MCF 10A (cell line): ENCODE measurements at places on chromosomes 7 and 10. TPM values are rescaled to one million over a fixed set of nuclear protein-coding genes. Genes with fewer than 3 reads are reported as not detected.

The ZNF365 gene
- total RNA-seq, result 1.3 and 2.9 TPM in 2 replicates

The SPDYE11 gene
- total RNA-seq, result not detected in 2 replicates

DNA sequence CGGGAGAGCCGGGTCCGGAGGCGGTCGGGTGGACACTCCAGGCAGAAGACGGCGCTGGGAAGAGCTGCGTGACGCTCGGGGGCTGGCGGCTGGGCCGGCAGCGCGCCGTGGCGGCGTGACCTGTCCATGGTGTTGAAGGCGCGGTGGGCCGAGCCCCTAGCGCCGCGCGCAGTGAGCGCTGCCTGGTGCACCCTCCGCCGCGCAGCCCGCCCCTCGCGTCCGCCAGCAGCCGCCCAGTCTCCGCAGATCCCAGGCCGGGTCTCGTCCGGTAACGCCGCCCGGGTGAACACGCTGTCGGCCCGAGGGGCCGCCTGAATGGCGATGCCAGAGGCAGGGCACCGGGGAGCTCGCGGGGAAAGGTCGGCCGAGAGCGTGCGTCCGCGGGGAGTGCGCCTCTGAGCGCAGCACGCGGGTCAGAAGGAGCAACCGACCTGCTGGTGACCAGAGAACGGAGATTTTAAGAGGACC, 657 bp upstream of the TMEM178B start:
- no peak overlapping the region for H3K27ac ChIP-seq
- peak overlapping the region; percentile 73 for H3K4me3 ChIP-seq
- H3K4me1 ChIP-seq, result no peaks in the 10 kb centered on the region
- no peaks in the 10 kb centered on the region for H3K36me3 ChIP-seq
- peaks cover 45% of the 10 kb centered on the region for H3K27me3 ChIP-seq

DNA sequence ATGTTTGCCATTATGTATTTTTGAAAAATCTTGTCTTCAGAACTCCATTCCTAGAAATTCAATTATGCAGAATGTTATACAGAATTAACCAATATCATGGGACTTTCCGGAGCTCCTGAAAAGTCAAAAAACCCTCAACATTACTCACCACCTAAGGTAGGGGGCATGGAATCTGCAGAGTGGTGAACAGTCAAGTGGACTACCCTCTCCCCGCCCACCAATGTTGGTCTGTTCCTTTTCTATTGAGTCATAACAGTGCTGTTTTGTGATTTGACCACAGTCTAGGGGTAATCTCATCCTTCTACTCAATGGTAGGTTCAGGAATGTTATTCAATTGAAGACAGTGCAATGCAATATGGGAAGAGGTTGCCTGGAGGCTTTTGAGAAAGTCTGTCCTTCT, 130.5 kb upstream of the HABP2 start:
- H3K4me3 ChIP-seq, result no peak overlapping the region
- no peak overlapping the region for H3K27ac ChIP-seq
- no peak for DNase-seq
- peaks cover 6% of the 10 kb centered on the region for H3K36me3 ChIP-seq
- no peaks in the 10 kb centered on the region for H3K4me1 ChIP-seq

DNA sequence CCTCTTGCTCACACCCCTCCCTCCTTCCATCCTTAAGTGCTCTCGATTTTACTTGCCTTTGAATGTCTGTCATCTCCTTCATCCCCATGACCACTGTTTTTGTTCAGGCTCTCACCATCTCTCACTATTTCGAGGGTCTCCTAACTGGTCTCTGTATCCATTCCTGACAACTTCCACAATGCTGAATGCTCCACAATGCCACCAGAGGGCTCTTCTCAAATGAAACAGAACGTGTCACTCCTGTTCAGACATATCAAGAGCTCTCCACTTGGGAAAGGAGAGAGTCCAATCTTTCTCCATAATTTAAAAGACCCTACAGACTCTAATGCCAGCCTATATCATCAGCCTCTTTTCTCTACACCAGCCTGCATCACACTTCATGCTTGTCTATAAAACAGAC, 9.0 kb upstream of the SLC13A1 start:
- H3K27me3 ChIP-seq, result no peaks in the 10 kb centered on the region
- no peak overlapping the region for H3K4me3 ChIP-seq
- peaks cover 6% of the 10 kb centered on the region for H3K4me1 ChIP-seq
- peak; percentile 39 for DNase-seq
- H3K36me3 ChIP-seq, result no peaks in the 10 kb centered on the region
- no peak overlapping the region for H3K27ac ChIP-seq

DNA sequence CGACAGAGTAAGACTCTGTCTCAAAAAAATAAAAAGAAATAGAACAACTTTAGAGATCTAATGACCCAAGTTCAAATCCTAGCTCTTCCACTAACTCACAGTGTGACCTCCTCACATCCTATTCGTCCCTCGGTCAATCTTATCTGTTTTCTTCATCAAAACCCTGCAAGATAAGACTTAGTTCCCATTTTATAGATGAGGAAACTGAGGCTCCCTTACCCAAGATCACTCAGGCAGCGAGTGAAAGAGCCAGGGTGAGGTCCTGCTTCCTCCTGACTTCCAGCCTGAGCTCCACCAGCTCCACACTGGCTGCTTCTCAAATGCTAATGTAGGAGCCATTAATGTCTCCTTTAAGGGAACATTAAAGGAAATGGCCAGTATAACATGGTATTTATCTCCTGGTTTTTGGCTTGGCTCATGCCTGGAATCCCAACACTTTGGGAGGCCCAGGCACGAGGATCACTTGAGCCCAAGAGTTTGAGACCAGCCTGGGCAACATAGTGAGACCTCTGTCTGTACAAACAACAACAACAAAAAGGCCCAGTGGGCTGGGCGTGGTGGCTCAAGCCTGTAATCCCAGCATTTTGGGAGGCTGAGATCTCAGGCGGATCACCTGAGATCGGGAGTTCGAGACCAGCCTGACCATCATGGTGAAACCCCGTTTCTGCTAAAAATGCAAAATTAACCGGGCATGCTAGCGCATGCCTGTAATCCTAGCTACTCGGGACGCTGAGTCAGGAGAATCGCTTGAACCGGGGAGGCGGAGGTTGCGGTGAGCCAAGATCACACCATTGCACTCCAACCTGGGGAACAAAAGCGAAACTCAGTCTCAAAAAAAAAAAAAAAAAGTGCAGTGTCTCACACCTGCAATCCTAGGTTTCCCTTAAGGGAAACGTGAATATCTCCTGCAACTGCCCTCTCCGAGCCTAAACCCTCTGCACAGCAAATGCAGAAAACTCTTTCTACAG, 3.4 kb upstream of the RHBDD2 start:
- DNase-seq, result peak; percentile 81
- no peaks in the 10 kb centered on the region for H3K27me3 ChIP-seq
- peaks cover 7% of the 10 kb centered on the region for H3K4me1 ChIP-seq
- no peak overlapping the region for H3K4me3 ChIP-seq
- H3K36me3 ChIP-seq, result no peaks in the 10 kb centered on the region

DNA sequence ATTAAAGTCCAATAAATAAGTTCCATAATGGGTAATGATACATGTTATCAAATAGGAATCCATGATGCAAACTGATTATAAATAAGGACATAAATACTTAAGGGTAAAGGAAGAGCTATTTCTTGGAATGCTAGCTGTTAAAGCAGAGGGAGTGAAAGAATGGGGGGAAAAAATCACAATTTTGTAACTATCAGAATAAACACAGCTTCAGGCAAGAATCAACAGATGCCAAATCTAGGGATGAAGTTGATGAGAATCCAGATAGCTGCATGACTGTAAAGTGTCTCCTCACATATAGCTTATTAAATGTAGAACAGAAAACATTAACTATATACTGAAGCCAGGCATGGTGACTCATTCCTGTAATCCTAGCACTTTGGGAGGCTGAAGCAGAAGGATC, 4.9 kb downstream of the IPMK start:
- no peaks in the 10 kb centered on the region for H3K4me1 ChIP-seq
- DNase-seq, result no peak
- peaks cover 21% of the 10 kb centered on the region for H3K36me3 ChIP-seq
- no peak overlapping the region for H3K27ac ChIP-seq
- H3K4me3 ChIP-seq, result no peak overlapping the region
